Hepatic stellate cell (primary cell): ENCODE measurements at places on chromosomes 11 and 22.
A peak's percentile ranks its signal among the peaks of the same experiment; 100 is the strongest.

GRCh38 chr11:7585816-7586215 is 72.0 kb downstream of the PPFIBP2 start:
- no peak for DNase-seq

DNA sequence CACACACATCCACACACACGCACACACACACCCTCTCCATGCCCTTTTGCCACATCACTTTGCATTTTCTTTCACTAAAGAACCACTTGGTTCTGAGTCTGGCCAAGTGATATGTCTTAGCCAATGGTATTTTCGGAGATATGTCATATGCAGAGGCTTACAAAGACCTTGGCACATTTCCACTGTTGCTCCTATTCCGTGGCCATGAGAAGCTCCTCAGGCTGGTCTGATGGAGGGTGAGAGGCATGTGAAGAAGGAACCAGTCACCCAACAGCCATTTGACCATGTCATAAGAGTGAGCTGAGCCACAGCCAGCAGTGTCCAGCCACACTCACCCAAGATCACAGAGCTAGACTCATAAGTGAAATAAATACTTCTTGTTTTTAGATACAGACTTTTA is 212.6 kb upstream of the NAV2 start:
- DNase-seq = peak; percentile 20

DNA sequence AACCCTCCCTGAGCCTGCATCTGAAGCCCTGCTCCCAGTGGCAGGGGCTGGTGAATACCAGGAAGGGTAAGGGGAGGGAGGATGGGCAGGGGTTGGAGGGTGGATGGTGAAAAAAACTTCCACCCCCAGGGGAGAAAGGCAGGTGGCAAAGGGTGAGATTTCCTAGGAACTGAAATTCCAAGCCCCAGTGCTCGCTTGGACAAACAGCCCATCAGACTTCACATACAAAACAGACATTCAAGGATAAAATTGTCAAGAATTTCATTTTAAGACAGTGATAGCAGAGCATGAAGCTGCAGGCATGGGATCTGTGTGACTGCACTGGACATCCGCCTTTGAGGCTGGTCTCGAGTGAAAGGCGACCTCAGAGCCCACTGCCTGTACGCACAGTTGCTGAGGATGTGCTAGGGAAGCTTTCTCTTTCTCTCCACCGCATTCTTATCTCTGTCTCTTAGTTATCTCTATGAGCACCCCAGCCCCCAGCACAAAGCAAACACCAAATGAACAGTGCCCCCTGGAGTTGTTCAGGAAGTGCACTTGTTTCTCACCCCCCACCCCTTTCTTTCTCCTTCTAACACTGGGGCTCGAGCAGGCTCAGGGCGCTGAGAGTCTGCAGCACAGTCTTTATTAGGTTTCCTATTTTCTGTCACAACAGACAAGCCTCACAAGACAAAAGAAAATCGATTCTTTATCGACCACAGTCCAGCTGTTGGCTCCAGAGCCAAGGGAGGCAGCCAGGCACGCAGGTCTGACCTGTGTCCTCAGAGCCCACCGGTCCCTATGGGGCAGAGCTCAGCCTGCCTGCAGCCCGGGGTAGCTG is 237.3 kb upstream of the NCAM1 start:
- no peak for DNase-seq

DNA sequence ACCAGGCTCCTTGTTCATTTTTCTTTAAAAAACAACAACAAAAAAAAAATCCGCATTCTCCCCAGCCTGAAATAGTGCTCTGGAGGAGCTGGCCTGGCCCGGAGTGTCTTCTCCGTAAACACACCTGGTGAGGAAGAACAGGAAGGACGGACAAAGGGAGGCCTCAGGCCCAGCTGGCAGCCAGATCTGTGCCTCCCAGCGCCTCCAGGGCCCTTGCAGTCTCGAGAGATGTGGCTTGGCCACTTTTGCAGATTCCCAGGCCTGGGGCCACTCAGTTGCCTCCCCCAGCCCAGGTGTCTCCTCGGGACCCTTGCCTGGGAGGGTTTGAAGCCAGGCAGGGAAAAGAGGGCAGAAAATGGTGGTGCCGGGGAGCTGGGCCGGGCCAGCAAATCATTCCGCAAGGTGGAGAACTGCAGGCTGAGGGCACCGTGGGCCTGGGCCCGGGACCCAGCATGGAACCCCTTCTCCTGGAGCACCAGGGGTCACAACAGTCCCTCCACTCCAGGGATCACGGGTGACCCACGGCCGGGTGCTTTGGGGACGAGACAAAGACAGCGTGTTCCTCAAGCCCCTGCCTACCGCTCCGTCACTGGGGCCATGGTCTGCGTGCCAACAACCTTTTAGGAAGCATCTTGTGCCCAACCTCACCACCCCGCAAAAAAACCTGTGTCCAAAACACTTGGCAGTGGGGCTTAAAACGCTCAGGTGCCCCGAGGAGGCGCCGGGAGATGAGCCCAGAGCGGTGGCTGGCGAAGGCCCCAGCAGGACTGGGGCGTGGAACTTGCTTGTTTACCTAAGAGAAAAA is 67.1 kb upstream of the WNT7B start:
- no peak for DNase-seq

GRCh38 chr11:94948070-94948617 is 25.2 kb downstream of the CWC15 start:
- no peak for DNase-seq

DNA sequence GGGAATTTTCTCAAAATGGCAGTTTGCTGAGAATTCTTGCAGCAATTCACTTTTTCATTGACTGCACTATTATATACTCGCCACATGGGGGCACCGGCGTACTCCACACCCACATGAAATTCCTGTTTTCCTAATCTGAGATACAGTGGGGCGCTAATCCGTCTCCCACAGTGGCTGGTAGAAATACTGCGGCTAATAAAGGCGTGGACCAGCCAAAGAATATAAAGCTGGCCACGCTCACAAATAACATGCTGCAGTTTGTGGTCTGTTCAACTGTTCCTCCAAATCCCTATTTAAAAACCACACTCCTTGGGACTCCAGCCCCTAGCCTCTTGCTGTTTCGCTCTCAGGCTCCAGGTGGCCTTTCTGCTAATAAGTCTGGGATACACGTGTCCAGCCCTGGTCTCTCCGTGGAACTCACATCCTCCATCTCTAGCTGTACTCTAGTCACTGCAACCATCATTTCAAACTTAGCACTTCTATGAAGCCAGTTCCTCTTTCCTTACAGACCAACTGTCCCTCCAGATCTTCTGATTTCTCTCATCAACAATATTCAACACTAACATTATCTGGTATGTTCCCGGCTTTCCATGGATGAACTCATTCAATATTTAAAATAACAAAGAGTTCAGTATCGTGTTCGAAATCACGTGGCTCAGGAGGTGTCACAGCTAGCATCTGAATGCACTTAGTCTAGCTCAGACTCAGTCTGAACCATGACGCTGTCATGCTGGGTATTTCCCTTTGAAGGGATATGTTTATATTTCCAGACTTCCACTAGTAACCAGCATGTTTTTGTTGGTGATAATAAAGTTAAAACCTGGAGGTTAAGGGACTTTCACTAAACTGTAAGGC is 22.0 kb downstream of the TBRG1 start:
- DNase-seq = peak; percentile 51

- no peak for DNase-seq
Observed at GRCh38 chr11:41714101-41714500, 254.6 kb upstream of the LRRC4C start.

- no peak for DNase-seq
Observed at GRCh38 chr22:30541961-30542810, 4.4 kb downstream of the SEC14L6 start.

GRCh38 chr11:6601041-6601461 is 2.4 kb downstream of the RRP8 start:
- no peak for DNase-seq

DNA sequence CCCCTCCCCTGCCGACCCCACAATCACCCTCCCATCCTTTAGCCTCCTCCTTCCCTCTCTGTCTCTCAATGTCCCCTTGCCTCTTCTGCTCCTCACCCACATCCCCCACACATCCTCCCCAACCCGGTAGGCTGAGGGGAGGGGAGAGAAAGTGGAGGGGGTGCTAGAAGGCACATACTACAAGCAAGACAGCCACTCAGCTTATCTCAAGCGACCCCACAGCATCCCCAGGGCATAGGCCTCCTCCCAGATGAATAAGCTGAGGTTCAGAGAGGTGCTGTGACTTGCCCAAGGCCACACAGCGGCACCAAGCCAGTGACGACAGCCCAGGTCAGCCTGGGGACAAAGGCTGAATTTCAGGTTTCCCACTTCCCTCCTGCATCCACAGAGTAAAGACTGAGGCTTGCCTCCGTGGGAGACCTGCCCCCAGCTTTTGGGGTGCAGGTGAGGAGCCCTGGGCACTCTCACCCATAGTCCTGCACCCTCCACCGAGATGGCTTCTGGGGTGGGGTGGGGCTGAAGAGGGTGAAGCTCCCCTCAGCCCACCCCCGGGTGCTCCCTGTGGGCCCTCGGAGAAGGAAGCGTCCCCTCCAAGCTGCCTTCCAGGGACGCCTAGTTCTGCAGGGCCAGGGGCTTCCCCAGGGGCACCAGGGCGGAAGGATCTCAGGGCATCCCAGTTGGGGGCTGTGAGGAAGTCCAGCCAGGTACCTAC is 511 bp downstream of the RAC2 start:
- no peak for DNase-seq

GRCh38 chr11:62882788-62883501 is 2.2 kb downstream of the SLC3A2 start:
- no peak for DNase-seq

GRCh38 chr11:75347781-75348566 is 3.5 kb downstream of the ARRB1 start:
- peak; percentile 93 for DNase-seq

- DNase-seq = no peak
Observed at GRCh38 chr11:119501777-119502405, 78.9 kb upstream of the THY1 start.

DNA sequence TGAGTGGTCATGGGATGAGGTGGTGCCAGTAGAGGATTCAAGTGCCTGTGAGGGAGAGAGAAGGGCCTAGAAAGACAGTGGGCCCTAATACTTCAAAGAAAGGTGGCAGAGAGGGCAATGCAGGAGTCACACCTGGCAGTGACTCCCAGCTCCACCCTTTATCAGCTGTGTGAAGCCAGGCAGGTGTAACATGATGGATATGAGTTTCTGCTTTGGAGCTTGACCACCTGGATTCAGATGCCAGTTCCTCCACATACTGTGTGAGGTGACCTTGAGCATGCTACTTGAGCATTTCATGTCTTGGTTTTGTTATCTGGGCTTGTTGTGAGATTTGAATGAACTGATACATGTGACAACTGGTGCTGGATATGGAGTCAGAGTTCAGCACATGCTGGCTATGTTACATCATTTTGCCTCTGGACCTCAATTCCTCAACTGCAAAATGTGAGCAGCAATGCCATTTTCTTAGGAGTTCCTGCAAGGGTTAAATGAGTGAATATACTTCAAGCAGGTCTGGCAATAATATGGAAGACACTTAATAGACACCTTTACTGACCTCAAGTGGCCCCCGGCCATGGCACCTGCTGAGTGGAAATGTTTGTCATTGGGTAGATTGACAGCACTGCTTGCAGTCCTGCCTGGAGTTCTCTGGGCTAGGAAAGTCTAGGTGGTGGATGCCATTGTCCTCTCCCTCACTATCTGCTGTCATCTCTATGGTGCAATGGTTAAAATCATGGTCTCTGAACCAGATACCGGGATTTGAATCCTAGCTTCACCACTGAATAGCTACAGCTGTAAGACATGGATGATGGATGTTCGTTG is 83.3 kb downstream of the MICAL2 start:
- no peak for DNase-seq

GRCh38 chr22:23240639-23241389 is 60.5 kb downstream of the BCR start:
- DNase-seq = no peak

DNA sequence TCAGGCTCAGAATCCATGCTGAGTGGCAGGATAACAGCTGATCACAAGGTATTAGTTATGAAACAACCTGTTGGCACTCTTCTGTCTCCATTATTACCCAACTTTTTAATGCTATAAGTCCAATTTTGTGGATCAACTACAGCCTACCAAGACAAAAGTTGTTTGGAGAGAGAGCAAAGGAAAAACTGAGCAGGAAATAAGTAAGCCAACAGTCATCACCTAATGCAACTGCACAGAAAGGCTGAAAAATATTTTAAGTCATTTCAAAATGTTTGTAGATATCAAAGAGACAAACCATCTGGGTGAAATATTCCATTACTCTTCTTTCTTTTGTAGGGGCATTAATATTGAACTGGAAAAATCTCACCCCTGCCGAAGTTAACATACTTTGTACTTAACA is 41.6 kb downstream of the FDX1 start:
- peak; percentile 11 for DNase-seq

GRCh38 chr11:62925745-62926679 is 4.8 kb upstream of the CHRM1 start:
- no peak for DNase-seq

- no peak for DNase-seq
Observed at GRCh38 chr11:8222820-8223512, 40.7 kb downstream of the LMO1 start.

- DNase-seq = no peak
Observed at GRCh38 chr11:46471943-46472661, 80.5 kb upstream of the CHRM4 start.

DNA sequence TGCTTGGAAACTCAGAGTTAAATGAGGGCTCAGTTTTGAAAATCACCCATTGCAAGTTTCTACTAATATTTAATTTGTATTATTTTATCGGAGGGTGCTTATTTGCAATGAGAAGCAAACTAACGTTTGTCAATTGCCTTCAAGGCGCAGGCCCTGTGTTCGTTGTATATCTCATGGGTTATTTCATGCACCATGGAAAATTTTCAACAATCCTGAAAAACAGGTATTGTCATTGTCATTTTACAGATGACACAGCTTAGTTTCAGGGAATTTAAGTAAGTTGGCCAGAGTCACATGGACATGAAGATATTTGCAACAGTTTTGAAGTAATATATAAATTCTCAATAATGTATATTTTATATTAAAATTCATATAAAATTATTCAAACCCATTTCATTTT is 157.7 kb upstream of the MTMR2 start:
- DNase-seq = no peak

DNA sequence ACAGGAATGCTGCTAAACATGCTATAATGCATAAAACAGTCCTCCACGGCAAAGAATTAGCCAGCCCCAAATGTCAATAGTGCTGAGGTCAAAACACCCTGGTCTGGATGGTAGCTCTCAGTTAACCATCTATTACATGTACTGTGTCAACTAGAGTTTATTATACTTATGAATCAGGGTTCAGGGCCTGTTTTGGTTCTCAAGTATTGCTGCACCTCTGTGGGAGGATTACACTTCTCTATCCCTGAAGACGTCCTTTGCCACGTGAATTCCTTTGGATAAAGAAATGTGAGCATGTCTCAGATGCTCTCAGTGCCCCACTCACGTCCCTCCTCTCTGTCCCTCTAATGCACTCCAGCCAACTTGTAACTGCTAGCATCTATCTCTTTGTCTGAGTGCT is 53.4 kb downstream of the SLC1A2 start:
- DNase-seq = no peak
